Activated CD4-positive, alpha-beta memory T cell treated with anti-CD3 and anti-CD28 coated beads for 36 hours (primary cell): ENCODE measurements at places on chromosomes 6 and 20. TPM values are rescaled to one million over a fixed set of nuclear protein-coding genes. Genes with fewer than 3 reads are reported as not detected.

BIRC7 gene
- total RNA-seq = not detected

BMP7 gene
- total RNA-seq = not detected

BPIFB4 gene
- not detected for total RNA-seq

ATP6V1G2 gene
- 1.4 TPM for total RNA-seq

EYA2 gene
- total RNA-seq = not detected

WFDC12 gene
- not detected for total RNA-seq

BNIP5 gene
- total RNA-seq = not detected

LPIN3 gene
- total RNA-seq = 0.97 TPM

AKAP12 gene
- total RNA-seq = 3.6 TPM

CALHM5 gene
- total RNA-seq = not detected

SPINT3 gene
- total RNA-seq = not detected

CLPSL2 gene
- not detected for total RNA-seq

- no peak for DNase-seq
- no peaks in the 10 kb centered on the region for H3K36me3 ChIP-seq
- H3K4me1 ChIP-seq = no peaks in the 10 kb centered on the region
- H3K4me3 ChIP-seq = no peak overlapping the region
Measured at GRCh38 chr6:153411070-153411648, 280.1 kb upstream of the RGS17 start.

- peaks cover 12% of the 10 kb centered on the region for H3K4me1 ChIP-seq
- no peak for DNase-seq
- no peak overlapping the region for H3K27ac ChIP-seq
- H3K36me3 ChIP-seq = peaks cover 27% of the 10 kb centered on the region
- H3K4me3 ChIP-seq = no peak overlapping the region
Measured at GRCh38 chr6:20655317-20655716, 121.1 kb downstream of the CDKAL1 start.

DNA sequence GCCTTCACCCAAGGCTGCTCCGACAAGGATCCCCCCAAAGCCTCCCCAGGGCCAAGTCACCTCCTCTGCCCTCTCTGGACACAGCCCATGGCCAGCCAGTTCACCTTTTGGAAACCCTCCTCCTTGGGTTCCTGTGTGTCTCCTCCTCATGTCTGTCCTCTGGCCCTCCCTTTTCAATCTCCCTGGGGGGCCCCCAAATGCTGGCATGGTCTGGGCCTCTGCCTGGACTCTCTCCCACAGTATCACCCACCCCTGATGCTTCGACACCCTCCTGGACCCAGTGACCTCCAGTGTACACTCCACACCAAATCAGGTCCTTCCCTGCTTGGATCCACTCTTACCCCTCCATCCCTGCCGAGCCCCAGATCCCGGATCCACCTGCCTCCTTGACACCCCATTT lies 46.7 kb upstream of the NNAT start:
- H3K27me3 ChIP-seq = peaks cover 3% of the 10 kb centered on the region
- no peaks in the 10 kb centered on the region for H3K36me3 ChIP-seq
- no peak overlapping the region for H3K27ac ChIP-seq
- H3K4me3 ChIP-seq = no peak overlapping the region
- H3K4me1 ChIP-seq = no peaks in the 10 kb centered on the region
- no peak for DNase-seq

- H3K36me3 ChIP-seq = no peaks in the 10 kb centered on the region
- peaks cover 9% of the 10 kb centered on the region for H3K27me3 ChIP-seq
- no peak overlapping the region for H3K4me3 ChIP-seq
- no peak overlapping the region for H3K27ac ChIP-seq
Measured at GRCh38 chr20:47705497-47705856, 79.8 kb downstream of the SULF2 start.

GRCh38 chr6:45540375-45540920 lies 162.7 kb upstream of the SUPT3H start:
- H3K4me3 ChIP-seq = no peak overlapping the region
- no peak overlapping the region for H3K27ac ChIP-seq
- DNase-seq = no peak
- peaks cover 31% of the 10 kb centered on the region for H3K4me1 ChIP-seq

GRCh38 chr6:12196326-12196936 lies 93.7 kb upstream of the EDN1 start:
- no peak overlapping the region for H3K27ac ChIP-seq
- H3K36me3 ChIP-seq = no peaks in the 10 kb centered on the region

- H3K36me3 ChIP-seq = peaks cover 33% of the 10 kb centered on the region
- H3K4me3 ChIP-seq = peak overlapping the region; percentile 94
- H3K4me1 ChIP-seq = peaks cover 63% of the 10 kb centered on the region
- H3K27ac ChIP-seq = peak overlapping the region; percentile 99
- peak; percentile 57 for DNase-seq
Measured at GRCh38 chr6:33417128-33417902, 592 bp downstream of the CUTA start.

GRCh38 chr6:139159016-139159415 lies 24.1 kb downstream of the HECA start:
- H3K4me3 ChIP-seq = no peak overlapping the region
- H3K4me1 ChIP-seq = peaks cover 94% of the 10 kb centered on the region
- H3K36me3 ChIP-seq = peaks cover 43% of the 10 kb centered on the region
- no peak for DNase-seq

GRCh38 chr20:1383623-1384404 lies 9.0 kb downstream of the FKBP1A start:
- DNase-seq = no peak
- H3K36me3 ChIP-seq = peaks cover 16% of the 10 kb centered on the region
- no peak overlapping the region for H3K4me3 ChIP-seq
- peaks cover 92% of the 10 kb centered on the region for H3K4me1 ChIP-seq
- no peaks in the 10 kb centered on the region for H3K27me3 ChIP-seq

- no peak overlapping the region for H3K4me3 ChIP-seq
- peaks cover 20% of the 10 kb centered on the region for H3K4me1 ChIP-seq
Measured at GRCh38 chr20:35286899-35287508, 2.4 kb upstream of the EIF6 start.

DNA sequence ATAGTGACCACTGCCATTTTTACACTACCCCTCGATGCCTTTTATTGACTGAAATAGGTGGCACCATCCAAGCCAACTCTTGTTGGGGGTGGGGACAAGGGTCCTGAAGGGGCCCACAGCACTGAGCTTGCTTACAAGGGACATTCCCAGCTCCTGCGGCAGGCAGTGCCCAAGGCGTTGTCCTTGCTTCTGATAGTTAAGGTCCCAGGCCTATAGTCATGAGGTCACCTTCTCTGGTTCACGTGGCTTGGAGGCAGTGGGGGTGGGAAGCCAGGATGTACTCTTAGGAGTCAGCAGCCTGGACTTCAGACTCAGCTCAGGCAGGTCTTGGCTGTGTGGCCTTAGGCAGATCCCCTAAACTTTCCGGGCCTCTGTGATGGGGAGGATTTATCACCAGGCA lies 48.6 kb downstream of the TOX2 start:
- peaks cover 48% of the 10 kb centered on the region for H3K4me1 ChIP-seq
- DNase-seq = no peak
- H3K27me3 ChIP-seq = peaks cover 9% of the 10 kb centered on the region
- no peak overlapping the region for H3K4me3 ChIP-seq
- no peak overlapping the region for H3K27ac ChIP-seq

DNA sequence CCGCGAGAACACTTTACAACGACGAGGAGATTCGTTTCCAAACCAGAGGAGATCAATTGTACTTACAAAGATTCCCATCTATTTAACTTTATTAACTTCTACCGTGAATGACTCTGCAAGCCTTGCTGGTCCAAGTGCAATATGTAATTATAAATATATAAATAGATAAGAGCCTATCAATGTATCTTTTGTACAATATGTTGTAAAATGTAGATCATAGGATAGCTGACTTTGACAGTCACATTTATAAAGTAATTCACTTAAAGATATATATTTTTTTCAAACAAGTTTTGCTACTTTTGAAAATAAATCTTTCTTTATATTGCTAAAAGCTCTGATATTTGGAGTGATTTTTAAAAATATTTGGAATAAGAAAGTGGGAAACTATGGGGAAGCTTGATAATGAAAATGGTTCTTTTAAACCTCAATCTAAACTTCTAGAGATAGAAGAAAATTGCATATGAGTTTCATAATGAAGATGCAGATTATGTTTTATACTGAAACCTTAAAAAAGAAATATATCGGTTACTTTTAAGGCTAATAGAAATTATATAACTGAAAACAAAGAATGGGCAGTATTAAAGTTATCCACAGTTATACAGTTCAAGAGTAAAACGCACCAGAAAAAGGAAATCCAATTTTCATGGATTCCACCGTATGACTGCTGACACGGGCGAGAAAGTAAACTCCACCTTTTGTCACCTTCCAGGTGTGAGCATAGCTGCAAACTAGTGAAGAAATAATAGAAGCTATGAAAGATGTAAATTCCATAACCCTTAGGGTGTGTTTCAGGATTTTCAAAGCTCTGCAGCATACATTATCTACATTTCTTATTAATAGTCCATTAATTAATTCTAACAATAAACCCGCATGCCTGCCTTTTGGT lies 3.3 kb downstream of the TCF21 start:
- peaks cover 83% of the 10 kb centered on the region for H3K27me3 ChIP-seq
- H3K4me3 ChIP-seq = no peak overlapping the region
- peaks cover 40% of the 10 kb centered on the region for H3K4me1 ChIP-seq
- no peaks in the 10 kb centered on the region for H3K36me3 ChIP-seq
- H3K27ac ChIP-seq = no peak overlapping the region

GRCh38 chr6:167653561-167653960 lies 173.2 kb upstream of the AFDN start:
- H3K27me3 ChIP-seq = no peaks in the 10 kb centered on the region
- no peak overlapping the region for H3K27ac ChIP-seq
- no peaks in the 10 kb centered on the region for H3K36me3 ChIP-seq
- no peak overlapping the region for H3K4me3 ChIP-seq
- H3K4me1 ChIP-seq = no peaks in the 10 kb centered on the region

DNA sequence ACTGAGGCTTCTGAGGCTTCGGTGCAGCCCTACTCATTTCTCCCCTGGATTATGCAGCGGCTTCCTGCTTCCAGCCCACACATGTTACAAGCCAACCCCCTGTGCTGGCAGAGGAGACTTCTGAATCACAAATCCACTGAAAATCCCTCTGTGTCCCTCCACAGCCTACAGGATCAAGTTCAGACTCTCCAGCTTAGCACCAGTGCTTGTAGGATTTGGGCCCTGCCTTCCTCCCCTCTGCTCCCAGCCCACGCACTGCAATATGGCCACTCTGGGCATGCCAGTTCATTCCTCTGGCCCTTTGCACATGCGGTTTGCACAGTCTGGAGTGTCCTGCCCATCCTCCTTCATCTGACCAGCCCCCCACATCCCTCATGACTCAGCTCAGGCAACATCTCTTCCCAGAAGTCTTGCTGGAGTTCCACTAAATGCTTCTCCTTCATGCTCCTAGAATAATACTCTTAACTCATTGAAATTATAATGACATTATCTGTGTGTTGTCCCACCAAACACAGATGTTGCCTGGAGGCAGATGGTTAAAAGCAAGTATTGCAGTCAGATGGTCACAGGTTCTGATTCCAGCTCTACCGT lies 15.9 kb upstream of the MDGA1 start:
- peaks cover 5% of the 10 kb centered on the region for H3K4me1 ChIP-seq
- no peak for DNase-seq
- H3K27ac ChIP-seq = no peak overlapping the region
- H3K27me3 ChIP-seq = no peaks in the 10 kb centered on the region

- H3K4me1 ChIP-seq = peaks cover 20% of the 10 kb centered on the region
- no peaks in the 10 kb centered on the region for H3K36me3 ChIP-seq
- H3K27me3 ChIP-seq = no peaks in the 10 kb centered on the region
- DNase-seq = no peak
- no peak overlapping the region for H3K27ac ChIP-seq
Measured at GRCh38 chr6:14882394-14883026, 363.4 kb upstream of the JARID2 start.

DNA sequence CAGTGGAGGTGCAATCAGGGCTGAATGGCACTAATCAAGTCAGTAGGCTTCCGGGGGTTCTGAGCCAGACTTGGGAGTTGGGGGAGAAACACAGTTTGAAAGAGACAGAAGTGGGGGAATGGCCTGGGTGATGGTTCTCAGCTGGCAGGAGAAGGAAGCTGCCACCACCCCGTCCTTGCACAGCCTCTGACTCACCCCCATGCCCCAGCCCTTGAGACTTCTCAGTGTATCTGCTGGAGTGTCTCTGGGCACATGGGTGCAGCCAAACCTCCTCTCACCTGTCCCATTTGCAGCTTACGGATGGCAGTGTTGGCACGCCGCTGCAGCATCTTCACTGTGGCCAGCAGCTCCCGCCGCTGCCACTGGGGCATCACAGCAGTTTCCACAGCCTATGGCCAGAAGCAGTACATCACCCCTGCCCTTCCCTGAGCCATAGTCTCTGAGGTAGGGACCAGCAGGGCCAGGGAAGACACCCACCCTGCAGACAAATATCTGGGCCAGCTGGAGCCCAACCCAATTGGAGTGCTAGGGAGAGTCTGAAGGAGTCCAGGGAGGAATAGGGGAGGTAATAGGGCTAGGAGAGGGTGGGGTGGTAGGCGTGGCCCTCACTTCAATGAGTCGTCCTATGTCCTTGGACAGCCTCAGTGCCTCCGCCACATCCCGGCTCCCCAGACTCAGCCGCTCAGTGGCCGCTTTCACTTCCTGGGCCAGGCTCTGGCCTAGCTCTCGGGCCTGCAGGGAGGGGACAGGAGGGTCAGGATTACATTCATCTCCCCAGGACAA lies 11.2 kb downstream of the AARS2 start:
- H3K4me1 ChIP-seq = peaks cover 6% of the 10 kb centered on the region
- peaks cover 8% of the 10 kb centered on the region for H3K27me3 ChIP-seq
- DNase-seq = no peak
- no peak overlapping the region for H3K27ac ChIP-seq

- no peaks in the 10 kb centered on the region for H3K36me3 ChIP-seq
- no peaks in the 10 kb centered on the region for H3K4me1 ChIP-seq
- H3K27me3 ChIP-seq = peaks cover 3% of the 10 kb centered on the region
Measured at GRCh38 chr6:163844357-163844756, 429.8 kb downstream of the QKI start.

GRCh38 chr6:158377860-158378259 lies 65.6 kb downstream of the TULP4 start:
- H3K27ac ChIP-seq = no peak overlapping the region
- H3K27me3 ChIP-seq = no peaks in the 10 kb centered on the region
- H3K4me1 ChIP-seq = no peaks in the 10 kb centered on the region
- H3K4me3 ChIP-seq = no peak overlapping the region

DNA sequence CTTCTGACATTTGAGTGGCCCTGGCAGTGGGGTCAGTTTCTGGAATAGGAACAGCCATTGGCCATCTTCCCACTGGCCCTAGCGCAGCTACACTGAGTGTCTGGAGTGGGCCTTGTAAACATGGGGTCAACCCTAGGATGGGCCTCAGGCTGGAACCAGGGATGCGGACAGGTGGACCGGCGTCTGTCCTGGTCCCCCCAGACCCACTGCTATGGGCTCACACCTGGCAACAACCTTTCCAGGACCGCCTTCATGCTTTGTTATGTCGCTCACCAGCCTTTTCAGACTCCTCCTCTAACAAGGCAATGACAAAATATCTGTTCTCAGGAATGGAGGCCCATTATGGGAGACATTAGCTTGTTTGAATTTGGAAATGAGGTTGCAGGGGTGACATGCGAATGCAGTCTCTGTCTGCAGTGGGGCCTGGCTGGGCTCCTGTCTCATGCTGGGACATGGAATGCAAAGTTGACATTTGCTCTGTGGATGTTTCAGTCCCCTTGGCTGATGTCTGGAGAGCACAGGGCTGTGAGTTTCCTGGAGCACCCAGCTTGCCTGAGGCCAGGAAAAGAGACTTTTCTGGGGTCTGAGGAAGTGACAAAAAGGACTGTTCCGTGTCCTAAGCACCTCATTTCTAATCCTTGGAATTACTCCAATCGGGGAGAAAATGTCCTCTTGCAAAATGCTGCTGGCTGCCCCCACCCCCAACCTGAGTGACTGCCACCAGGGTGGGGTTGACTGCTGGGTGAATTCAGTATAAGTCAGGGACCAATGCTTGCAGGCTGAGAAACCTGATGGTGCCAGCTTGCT lies 98.7 kb upstream of the PMEPA1 start:
- H3K27me3 ChIP-seq = no peaks in the 10 kb centered on the region
- no peaks in the 10 kb centered on the region for H3K36me3 ChIP-seq
- no peak overlapping the region for H3K4me3 ChIP-seq
